ENCODE measurements at places on chromosomes 11 and 22. TPM values are rescaled to one million over a fixed set of nuclear protein-coding genes. Genes with fewer than 3 reads are reported as not detected.

DNA sequence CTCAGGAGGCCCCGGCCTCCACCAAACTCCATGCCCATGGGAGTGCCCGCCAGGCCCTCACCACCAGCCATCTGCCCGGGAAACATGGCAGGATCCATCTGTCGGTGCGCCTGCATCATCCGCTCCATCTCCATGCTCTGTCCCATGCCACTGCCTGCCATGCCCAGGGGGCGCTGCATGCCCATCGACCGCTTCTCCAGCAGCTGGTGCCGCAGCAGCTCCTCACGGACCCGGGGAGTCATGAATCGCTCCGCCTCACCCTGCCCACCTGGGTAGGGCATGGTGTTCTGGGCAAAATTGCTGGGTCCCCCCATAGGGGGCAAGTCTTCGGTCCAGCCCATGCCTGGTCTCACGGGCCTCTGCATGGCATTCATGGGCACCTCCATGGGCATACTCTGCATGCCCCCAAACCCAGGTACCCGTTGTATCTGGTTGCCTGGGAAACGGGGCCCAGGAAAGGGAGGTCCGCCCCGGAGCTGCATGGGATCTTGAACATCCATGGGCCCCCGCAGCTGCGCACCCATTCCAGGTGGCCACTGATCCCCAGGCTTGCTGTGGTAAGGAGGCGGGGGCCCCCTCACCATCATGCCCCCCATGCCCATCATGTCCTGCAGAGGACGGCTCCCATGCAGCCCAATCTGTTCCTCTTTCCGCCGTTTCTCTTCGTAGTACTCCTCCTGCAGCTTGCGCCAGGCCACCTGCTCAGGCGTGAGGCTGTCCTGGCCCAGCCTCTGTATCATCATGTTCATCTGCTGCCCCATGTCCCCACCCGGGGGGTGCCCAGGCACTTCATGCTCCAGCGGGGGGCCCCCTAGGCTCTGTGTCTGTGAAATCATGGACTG is 18.0 kb downstream of the CXCR5 start:
- DNase-seq = no peak
- no peak overlapping the region for H3K27ac ChIP-seq
- H3K4me3 ChIP-seq = no peak overlapping the region
- peaks cover 11% of the 10 kb centered on the region for H3K4me1 ChIP-seq
- H3K27me3 ChIP-seq = no peaks in the 10 kb centered on the region
- H3K36me3 ChIP-seq = peaks cover 70% of the 10 kb centered on the region

- DNase-seq = no peak
- peaks cover 2% of the 10 kb centered on the region for H3K27me3 ChIP-seq
- H3K4me1 ChIP-seq = no peaks in the 10 kb centered on the region
- H3K27ac ChIP-seq = no peak overlapping the region
- no peak overlapping the region for H3K4me3 ChIP-seq
These were observed 358.2 kb downstream of the DDX10 start for GRCh38 chr11:109023036-109023435.

The FOLR3 gene
- not detected for total RNA-seq

The SNU13 gene
- 159 TPM for total RNA-seq

The B3GAT1 gene
- 1.9 TPM for total RNA-seq

The LMO2 gene
- total RNA-seq = 1.9 TPM

DNA sequence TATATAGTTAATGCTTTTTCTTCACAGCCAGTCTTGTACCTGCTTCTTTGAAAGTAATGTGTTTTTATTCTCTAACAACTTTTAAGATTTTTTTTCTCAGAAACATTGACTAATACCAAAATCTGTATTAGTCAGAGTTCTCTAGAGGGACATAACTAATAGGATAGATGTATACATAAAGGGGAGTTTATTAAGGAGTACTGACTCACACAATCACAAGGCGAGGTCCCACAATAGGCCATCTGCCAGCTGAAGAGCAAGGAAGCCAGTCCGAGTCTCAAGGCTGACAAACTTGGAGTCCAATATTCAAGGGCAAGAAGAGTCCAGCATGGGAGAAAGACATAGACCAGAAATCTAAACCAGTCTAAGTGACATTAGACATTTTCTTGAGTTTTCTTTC is 140.0 kb downstream of the RAB38 start:
- DNase-seq = no peak
- H3K4me1 ChIP-seq = no peaks in the 10 kb centered on the region
- no peak overlapping the region for H3K4me3 ChIP-seq

The PARVG gene
- total RNA-seq = 132 TPM

- no peaks in the 10 kb centered on the region for H3K27me3 ChIP-seq
- DNase-seq = no peak
These were observed 5.3 kb upstream of the CHADL start for GRCh38 chr22:41245917-41246499.

The KRTAP5-10 gene
- not detected for total RNA-seq

DNA sequence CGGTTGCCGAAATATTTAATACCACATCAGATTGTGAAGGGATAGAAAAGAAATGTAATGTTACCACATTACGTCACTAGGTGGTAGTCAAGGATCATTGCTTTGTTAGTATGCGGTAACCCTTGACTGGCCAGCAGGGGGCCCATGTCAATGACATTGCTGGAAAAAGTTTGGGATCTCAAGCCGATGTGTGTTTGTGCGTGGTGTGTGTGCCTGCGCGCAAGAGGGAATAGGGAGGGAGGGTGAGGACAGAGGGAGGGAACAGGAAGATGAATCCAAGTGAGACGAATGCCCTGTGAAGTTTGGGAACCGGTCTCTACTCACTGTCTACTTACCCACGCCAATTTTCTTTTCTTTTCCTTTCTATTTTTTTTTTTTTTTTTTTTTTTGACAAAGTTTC is 10.7 kb upstream of the MRGPRX2 start:
- H3K27ac ChIP-seq = no peak overlapping the region
- peak; percentile 48 for DNase-seq
- no peaks in the 10 kb centered on the region for H3K4me1 ChIP-seq
- H3K4me3 ChIP-seq = no peak overlapping the region
- no peaks in the 10 kb centered on the region for H3K36me3 ChIP-seq
- peaks cover 6% of the 10 kb centered on the region for H3K27me3 ChIP-seq

The KREMEN1 gene
- 0.10 TPM for total RNA-seq

The SLC35E4 gene
- total RNA-seq = 14.5 TPM

GRCh38 chr11:23540101-23540561 is 679.9 kb upstream of the CCDC179 start:
- no peaks in the 10 kb centered on the region for H3K27me3 ChIP-seq
- no peak for DNase-seq
- no peak overlapping the region for H3K27ac ChIP-seq
- H3K4me3 ChIP-seq = no peak overlapping the region

- no peaks in the 10 kb centered on the region for H3K36me3 ChIP-seq
- peaks cover 3% of the 10 kb centered on the region for H3K27me3 ChIP-seq
- peak overlapping the region; percentile 66 for H3K4me3 ChIP-seq
- no peak for DNase-seq
- no peak overlapping the region for H3K27ac ChIP-seq
These were observed 16.4 kb upstream of the UPK3A start for GRCh38 chr22:45268167-45268957.

The SBF1 gene
- total RNA-seq = 220 TPM

DNA sequence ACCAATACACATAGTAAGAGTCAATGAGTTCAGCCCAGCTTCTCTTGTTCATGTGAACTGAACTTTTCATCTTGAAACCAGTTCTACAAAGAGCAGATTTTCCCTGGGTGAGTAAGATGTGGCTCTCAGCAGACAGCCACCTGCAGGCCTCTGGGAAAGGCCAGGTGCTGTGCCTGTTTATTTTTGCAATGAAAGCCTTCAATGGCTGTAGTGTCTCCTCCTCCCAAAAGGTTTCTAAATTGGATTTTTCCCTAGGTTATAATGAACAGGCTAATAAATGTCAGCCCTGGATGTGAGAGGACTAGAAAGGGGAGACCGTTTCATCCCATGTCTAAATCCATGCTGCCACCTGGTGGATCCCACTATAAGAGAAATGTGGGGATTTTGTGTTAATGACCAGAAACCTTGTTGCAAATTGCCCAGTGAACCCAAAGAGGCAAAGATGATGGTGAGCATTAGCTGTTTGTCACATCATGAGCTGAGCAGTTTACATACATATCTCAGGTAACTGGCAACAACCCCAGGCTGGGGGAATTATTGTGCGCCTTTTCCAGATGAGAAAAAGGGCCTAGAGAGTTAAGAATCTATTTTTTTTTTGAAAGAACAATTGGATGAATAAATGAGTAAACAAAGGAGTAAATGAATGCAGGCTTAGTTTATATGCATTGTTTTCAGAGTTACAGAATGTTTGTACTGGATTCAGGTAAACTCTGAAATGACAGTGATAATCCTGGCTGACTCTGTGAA is 12.7 kb downstream of the C11orf91 start:
- DNase-seq = no peak
- no peak overlapping the region for H3K27ac ChIP-seq
- no peak overlapping the region for H3K4me3 ChIP-seq
- H3K27me3 ChIP-seq = peaks cover 13% of the 10 kb centered on the region
- no peaks in the 10 kb centered on the region for H3K4me1 ChIP-seq

Data from CD4-positive, CD25-positive, alpha-beta regulatory T cell (primary cell).